ENCODE measurements at places on chromosomes 5 and 9.

- DNase-seq: no peak
Observed at GRCh38 chr5:88552426-88552825, 283.8 kb upstream of the TMEM161B start.

GRCh38 chr5:39223565-39224156 lies 4.3 kb upstream of the FYB1 start:
- no peak for DNase-seq

DNA sequence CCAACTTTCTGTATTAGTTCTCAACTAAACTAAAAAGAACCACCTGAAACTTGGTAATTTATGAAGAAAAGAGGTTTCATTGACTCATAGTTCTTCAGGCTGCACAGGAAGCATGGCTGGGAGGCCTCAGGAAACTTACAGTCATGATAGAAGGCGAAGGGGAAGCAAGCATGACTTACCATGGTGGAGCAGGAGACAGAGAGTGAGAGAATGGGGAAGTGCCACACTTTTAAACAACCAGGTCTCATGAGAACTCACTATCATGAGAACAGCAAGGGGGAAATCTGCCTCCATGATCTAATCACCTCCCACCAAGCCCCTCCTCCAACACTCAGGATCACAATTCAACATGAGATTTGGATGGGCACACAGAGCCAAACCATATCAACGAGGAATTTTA lies 123.5 kb downstream of the DEPDC1B start:
- DNase-seq: no peak

- DNase-seq: no peak
Observed at GRCh38 chr5:44046619-44047364, 342.4 kb downstream of the FGF10 start.

GRCh38 chr5:151034422-151035379 lies 14.3 kb downstream of the GPX3 start:
- DNase-seq: no peak

DNA sequence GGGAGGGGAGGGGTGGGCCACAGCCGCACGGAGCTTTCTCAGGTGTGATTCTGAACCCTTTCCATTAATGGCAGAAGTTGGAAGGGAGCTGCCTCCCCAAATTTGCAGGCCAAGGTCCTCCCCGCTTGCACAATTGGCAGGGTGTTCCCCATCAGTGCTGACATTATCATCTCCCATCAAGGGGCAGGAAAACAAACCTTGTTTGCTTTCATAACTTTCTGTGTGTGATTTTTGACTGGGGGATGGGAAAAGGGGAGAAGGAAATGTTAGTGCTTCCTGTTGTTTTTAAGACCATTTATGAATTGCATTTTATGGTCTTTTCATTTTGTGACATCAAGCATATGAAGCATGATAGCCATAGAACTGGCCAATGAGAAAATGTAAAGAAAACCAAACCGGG lies 242.2 kb downstream of the GOLPH3 start:
- no peak for DNase-seq

DNA sequence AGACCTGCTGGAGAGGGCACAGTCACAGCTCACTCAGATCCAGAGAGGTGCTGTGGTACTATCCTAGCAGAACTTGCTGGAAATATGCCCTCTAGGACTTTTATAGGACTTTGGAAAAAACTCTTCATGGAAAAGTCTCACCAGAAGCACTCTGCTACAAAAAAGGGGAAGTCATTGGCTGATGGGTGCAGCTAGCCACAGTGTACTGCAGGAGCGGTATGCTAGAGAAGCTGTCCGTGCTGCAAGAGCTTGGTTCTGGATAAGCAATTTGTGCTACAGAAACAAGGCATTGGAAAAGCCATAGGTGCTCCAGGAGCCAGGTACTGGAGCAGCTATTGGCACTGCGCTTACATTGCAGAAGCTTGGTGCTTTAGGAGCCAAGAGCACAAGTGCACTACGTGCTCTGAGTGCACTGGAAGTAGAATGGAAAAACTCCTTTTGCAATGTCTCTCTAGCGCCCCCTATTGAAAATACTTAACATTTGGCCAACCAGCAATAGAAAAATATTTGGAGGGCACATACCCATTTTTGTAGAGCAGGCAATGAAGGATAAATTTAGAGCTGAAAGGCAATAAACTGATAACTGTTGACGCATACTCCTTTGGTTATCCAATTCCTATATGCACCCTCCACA lies 83.4 kb downstream of the MEGF10 start:
- DNase-seq: no peak

GRCh38 chr9:113564498-113565237 lies 101.1 kb downstream of the RGS3 start:
- DNase-seq: peak; percentile 40

DNA sequence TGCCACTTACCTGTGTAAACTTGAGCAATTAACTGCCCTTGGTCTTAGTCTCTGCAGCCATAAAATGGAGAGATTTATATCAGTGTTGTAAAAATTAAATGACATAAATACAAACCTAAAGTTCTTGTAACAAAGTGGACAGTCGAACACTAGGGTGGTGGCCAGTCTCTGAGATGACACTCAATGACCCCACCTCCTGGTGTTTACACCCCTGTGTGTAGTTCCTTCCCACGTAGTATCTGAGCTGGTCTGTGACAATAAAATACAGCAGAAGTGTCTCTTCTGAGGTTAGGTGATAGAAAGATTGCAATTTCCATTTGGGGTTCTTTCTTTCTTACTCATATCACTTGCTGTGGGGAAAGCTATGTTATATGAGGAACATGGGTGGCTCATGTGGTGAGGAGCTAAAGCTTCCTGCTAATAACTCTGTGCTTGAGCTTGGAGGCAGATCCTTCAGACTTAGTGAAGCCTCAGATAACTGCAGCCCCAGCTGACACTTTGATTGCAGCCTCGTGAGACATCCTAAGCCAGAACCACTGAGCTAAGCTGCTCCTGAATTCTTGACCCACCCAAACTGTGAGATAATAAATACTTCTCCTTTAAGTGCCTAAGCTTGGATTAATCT lies 173.4 kb upstream of the CHD1 start:
- no peak for DNase-seq

GRCh38 chr9:124503713-124504529 lies 3.3 kb downstream of the NR5A1 start:
- DNase-seq: no peak

- DNase-seq: no peak
Observed at GRCh38 chr9:108300306-108301287, 555.2 kb downstream of the ACTL7B start.

DNA sequence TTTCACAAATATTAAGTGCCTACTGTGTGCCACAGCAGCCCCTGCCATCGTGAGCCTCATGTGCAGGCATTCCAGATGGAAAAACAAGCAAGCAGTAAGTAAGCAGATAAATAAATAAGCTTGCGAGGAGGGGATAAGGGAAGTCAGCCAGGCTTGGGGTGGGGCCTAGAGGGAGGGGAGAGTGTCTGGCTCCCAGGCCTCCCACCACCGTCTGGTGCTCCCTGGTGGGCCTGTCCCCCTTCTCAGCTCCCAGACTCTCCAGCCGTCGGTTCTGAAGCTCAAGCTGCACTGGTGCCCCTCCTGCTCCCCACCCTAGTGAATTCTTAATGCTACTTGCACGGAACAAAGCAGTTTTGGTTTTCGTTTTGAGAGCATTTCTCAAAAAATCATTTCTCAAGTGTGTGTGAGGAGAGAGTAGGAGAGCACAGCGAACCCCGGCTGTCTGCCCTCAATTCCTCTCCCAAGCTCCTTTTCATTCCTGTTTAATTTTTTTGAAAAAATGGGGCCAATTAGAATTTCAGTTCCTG lies 6.6 kb upstream of the IER5L start:
- DNase-seq: no peak

GRCh38 chr9:34492051-34492450 lies 30.7 kb downstream of the ENHO start:
- no peak for DNase-seq

DNA sequence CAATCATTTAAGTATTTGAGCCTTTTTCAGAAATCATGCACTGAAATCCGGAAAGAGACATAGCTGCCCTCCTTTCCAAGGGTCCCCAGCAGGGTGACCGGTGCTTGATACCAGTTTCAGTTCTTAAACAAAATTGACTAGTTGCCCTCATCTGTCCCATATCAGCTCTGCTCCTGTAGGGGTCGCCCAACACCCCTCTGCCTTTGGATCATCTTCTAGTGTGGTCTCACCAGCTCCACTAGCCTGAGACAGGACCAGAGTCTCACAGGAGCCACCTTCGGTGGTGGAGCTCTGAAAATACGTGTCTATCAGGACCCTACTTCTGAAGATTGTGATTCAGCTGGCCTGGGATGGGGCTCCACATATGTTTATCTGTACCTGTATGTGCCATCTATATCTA lies 428.2 kb downstream of the ENC1 start:
- no peak for DNase-seq

DNA sequence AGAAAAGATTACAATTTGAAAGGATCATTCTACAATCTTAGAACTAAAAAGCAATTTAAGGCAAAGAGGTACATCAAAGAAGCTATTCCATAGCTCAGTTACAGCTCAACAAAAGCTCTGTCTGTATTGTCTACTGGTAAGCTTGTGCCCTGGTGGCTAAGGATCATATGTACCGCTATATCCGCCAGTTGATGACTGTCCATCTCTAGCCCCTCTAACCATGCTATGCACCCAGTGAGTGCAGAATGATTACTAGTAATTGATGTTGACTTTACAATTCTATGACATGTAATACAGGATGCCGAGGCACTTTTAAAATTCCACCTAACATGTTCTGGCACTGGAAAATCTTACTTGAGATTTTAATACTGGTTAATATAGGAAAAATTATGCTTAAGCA lies 13.1 kb downstream of the LOX start:
- no peak for DNase-seq

DNA sequence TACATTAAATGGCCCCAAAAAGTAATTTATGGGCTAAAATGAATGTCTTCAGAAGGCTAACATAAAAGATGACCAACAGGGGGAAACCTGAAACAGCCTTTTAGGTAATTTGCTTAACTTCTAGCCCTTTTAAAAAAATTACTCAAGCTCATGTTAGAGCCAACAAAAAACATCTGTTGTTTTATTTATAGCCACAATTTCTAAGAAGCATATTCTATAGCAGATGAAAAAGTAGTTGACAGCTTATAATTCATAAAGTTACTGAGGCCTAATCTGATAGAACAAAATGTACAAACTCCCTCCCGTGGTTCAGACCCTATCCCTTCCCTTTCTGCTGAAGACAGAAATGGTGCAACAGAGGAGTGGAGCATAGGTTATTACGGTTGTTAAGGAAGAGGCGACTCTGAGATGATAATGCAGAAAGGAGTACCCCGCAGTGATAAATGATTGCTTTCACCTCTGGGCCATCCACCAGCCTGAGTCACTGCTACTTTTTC lies 46.1 kb downstream of the PIK3R1 start:
- DNase-seq: no peak

DNA sequence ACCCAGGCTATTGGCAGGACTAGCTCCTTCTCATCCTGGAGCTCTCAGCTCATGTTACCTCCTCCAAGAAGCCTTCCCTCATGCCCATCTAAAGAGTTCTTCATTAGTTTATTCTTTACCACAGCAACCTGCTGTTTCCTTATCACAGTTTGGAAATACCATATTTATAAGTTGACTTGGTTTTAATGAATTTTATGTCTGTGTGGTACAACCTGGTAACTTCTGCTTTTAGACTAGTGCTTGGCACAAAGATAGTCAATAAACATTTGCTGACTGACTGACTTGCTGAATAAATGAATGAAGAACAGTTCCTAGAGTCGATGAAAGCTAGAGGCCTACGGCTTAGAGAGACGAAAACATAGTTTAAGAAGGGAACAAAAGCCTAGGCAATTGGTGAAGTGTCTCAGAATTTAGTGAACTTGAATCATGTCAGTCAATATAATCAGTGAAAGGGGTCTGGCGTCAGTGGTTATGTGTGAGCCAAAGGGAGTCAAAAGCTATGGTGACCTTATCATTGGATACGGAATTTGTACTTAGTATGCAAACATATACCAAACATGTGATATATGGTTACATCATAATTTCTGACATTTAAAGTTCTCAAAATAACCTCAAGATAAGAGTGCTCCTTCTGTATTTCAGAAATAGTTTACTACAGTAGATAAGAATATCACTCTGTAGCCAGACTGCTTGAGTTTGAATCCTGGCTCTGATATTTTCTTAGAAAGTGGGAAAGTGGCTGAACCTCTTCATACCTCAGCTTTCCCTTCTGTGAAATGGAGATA lies 239.5 kb downstream of the MCTP1 start:
- DNase-seq: no peak
